Colonic mucosa (tissue), 4 donors: ENCODE measurements at places on chromosomes 6 and 20. TPM values are rescaled to one million over a fixed set of nuclear protein-coding genes. Genes with fewer than 3 reads are reported as not detected.

The GLP1R gene
- not detected for total RNA-seq

The MATN4 gene
- total RNA-seq = 0.47 TPM

The FABP7 gene
- total RNA-seq = not detected

The TSPO2 gene
- not detected for total RNA-seq

The PTPRK gene
- total RNA-seq = 117 TPM

The HLA-DPA1 gene
- total RNA-seq = 18.7 TPM

The WFDC12 gene
- total RNA-seq = not detected

The VSTM2L gene
- total RNA-seq = 1.5 TPM

The YIPF3 gene
- 121 TPM for total RNA-seq

The BPIFB4 gene
- not detected for total RNA-seq

The TRPC4AP gene
- total RNA-seq = 52.8 TPM

The ANGPT4 gene
- total RNA-seq = 0.05 TPM

The SAMD5 gene
- total RNA-seq = 13.8 TPM

The MEI4 gene
- total RNA-seq = not detected

The FAM229B gene
- total RNA-seq = 1.3 TPM

The ZNF184 gene
- 8.6 TPM for total RNA-seq

The TREML2 gene
- not detected for total RNA-seq

The POU5F1 gene
- total RNA-seq = 3.4 TPM

The BANF2 gene
- not detected for total RNA-seq

The C20orf141 gene
- total RNA-seq = not detected

The ERVFRD-1 gene
- not detected for total RNA-seq

The OR12D3 gene
- not detected for total RNA-seq
